NCI-H2081 (cell line): ENCODE measurements at places on chromosomes 6 and 20.

- peak; percentile 45 for DNase-seq
These were observed 68.8 kb downstream of the CDC5L start for GRCh38 chr6:44456070-44456965.

DNA sequence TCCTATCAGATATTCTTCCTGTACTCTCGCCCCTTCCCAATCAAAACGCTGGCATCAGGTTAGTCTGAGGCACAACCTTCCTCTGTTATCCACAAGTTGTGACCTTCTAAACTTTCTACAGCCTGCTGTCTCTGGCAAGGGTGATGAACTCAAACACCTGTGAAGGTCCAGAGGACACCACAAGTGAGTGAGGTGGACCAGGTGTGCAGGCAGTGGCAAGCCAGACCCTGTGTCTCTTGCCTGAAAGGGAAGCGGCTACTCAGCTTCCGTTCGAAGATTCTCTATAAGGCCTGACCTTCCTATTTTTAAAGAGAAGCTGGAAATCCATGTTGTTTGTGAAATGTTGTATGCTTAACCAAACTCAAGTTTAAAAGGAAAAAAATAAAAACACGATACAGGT is 36.8 kb downstream of the GCM1 start:
- no peak for DNase-seq

- DNase-seq: no peak
These were observed 238.7 kb upstream of the RREB1 start for GRCh38 chr6:6869094-6869493.

GRCh38 chr6:147053311-147053921 is 150.8 kb upstream of the STXBP5 start:
- no peak for DNase-seq

DNA sequence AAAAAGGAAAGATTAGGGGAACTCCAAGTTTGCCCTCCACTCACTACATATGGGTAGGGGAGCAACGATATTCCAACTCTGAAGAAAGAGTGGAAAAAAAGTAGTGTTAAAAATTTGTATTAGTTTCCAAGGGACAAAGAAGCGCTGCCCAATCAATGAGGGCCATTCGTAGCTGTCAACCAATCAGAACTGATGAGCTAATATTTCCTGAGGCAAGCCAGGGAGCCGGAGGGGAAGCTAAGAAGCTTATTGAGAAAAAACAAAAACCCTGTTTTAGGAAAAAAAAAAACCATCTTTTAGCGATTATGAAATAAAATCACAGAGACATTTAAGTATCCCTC is 59.5 kb downstream of the TRIM38 start:
- peak; percentile 47 for DNase-seq
